Choroid plexus epithelial cell (primary cell): ENCODE measurements at places on chromosomes 12 and 14.
A peak's percentile ranks its signal among the peaks of the same experiment; 100 is the strongest.

DNA sequence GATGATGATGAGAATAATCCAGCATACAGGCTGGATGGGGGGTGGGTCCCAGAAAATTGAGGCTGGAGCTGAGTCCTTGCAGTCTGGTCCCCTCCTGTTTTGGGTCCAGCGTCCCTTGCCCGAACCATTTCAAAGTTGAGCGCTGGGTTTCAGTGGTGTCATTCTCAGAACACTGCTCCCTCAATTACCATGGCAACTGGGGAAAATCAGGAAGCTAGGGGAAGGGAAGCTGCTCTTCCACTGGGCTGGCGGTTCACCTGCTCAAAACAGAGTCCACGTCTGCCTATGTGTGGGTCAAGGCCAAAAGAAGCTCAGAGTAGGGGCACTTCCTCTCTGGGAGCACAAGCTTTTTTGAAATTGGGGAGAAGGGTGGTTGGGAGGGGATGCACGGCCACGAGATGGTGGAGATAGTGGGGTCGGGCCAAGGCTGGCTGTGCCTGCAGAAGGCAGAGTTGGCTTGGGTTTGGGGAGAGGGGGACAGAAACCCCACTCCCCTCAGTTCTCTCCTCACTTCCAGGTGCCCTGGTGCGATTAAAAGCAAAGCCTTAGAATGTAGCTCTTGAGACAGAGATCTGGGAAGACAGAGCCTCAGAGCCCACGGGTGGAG, 1.7 kb upstream of the NOS1 start:
- no peak for DNase-seq

DNA sequence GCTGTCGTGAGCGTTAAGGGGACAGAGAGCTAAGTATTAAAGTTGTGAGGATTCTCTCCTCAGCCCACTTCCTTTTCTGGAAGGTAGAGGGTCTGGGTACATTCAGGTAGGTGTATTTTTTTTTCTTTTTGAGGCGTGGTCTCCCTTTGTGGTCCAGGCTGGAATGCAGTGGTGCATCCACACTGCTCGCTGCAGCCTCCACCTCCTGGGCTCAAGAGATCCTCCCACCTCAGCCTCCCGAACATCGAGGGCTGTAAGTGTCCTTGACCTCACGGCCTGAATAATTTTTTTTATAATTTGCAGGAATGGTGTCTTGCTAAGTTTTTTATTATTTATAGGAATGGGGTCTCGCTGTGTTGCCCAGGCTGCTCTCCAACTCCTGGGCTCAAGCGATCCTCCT, 1.4 kb downstream of the PUS1 start:
- DNase-seq = no peak

DNA sequence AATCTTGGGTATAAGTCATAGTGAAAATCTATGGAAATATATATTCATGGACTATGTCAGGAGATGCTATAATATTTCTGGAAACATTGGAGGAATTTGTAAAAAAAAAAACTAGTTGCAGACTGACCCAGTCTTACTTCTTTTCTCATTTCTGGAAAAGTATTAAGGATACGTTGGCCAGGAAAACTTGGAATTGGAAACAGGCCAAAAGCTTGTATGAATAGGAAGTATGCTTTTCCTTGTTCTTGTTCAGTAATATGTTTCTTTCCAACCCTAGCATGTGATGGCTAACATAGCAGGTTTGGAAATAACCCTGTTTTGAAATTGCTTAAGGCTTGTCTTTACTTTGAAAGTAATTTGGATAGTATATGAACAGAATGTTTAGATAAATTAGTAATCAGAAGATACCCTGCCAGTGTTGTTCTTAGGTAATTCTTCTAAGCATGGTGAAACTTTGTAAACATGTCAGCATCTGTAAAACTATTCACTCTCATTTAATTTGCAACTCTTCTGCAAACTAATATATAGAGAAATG, 316.2 kb downstream of the NPAS3 start:
- DNase-seq = no peak

DNA sequence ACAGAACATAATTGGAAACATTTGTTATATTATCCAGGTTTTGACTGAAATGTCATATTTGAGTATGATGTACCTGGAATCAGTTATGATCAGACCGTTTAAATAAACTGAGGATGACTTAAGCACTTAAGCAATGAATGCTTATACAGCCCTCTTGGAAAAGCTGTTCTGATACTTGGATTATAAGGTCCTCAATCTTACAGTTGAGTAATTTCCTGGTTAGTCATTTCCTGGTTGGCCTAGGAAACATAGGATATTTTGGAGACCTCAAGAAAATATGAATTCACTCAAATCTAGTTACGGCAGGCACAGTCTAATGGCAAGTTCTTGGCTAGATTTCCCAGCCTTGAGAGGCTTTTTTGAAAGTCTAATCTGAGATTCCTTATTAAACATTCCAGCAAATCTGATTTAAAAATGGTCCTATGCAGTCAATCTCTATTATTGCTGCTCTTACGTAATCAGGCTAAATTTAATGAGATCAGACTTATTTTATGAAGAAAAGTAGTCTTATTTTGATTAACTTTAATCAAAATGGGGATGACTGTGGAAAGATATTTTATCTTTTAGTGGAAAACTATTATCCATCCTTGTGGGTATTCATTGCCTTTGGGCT, 447.2 kb downstream of the SNAPC1 start:
- peak; percentile 76 for DNase-seq

GRCh38 chr12:9851927-9852326, 17.2 kb downstream of the CLEC2B start:
- peak; percentile 17 for DNase-seq

DNA sequence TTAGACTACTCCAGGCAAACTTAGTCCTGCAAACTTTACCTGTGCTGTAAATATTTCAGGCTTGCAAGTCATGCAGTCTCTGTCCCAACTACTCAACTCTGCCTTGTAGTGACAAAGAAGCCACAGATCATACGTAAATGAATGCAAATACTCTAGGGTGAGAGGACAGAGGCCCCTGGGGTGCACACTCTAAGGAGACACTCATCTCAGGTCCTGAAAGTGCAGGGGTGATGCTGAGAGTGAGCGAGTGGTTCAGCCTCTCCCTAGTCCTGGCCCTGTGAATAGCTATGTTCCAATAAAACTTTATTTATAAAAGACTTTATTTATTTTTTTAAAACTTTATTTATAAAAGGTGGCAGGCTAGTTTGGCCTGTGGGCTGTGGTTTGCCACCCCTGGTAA, 34.9 kb downstream of the HCAR2 start:
- no peak for DNase-seq

DNA sequence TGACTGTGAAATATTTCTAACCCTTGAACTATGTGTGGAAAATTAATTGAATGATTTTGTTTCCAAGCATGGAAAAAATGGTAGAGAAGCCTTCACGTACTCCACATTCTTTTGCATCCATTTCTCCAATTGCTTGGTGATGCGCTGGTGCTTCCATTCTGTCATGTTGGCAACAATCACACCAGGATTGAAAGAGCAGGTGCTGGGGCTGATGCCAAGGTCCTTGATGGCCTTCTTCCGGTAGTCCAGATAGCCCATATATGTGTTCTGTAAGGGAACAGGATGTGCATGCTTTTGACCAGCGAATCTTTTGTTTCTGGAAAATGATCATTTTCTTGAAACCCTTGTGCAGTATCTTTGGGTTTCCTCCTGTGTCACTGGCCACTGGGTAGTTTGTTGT, 28.6 kb downstream of the TDG start:
- no peak for DNase-seq
